ENCODE measurements at places on chromosomes 12 and 14.

DNA sequence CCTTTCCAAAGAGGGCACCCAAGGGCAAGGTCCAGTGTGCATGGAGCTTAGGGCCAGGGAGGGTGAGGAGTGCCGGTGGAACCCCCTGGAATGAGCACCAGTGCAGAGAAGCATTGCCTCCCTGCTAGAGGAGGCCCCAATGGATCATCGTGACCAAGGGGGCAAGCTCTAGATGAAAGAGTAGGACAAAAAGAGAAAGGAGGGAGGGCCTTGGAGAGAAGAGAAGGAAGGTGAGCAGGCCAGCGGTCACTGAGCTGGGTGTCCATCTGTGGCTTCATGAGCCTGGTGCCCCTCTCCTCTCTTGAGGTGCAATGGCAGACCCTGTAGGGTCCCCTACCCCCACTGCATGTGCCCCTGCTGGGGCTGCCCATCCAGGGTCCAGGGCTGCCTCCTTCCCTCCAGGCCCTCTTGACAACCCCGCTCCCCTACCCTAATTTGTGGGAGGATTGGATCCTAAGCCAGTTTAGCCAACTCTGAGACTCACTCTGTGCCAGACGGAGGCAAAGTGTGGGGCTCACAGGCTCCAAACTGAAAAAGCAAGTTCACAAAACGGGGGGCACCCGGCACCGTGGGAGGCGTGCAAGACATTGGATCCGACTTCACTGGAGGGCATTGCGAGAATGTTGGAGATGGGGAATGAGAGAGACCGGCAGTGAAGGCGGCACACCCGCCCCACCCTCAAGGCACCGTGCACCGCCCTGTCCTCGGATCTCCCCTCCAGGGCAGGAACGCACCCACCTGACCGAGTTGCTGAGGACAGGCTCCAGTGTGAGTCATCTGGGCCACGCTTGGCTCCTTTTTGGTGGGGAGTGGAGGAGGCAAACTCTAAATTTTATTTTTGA, 207.5 kb downstream of the KIF26A start:
- no peak for DNase-seq

DNA sequence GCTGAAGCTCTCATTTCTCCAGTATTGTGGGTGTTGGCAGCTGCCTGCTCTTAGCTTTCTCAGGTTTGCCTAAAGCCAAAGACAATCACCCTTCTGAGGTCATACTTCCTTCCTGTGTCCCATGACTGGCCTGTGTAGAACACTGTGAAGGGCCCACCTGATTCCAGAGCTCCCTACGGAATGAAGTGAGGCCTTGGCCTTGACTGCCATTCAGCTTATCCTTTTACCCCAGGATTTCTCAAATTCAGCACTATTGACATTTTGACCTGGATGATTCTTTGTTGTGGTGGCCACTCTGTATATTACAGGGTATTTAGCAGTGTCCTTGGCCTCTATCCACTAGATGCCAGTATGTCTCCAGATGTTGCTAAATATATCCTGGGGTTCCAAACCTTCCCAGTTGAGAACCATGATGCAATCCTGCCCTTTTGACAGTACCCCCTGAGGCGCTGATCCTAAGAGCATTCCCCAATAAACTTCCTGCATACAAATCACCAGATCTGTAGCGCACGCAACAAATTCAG, 112.3 kb upstream of the KRR1 start:
- DNase-seq = peak; percentile 3

- no peak for DNase-seq
These were observed 9.9 kb downstream of the DIP2B start for GRCh38 chr12:50514526-50515276.

DNA sequence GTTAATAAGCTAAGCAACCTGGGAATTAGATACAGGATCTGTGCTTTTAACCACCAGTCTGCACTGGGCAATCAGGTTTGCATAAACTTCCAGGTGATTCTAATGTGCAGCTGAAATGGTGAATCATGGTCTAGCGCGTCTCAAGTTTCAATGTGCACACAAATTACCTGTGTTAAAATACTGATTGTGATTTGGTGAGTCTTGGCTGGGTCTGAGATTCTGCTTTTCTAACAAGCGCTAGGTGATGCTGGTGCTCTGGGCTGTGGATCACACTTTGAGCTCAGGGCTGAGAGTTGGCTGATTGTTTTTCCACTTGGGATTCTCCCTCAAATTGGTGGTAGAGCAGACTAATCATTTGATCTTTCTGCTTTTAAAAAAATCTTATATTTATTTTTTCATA, 124.8 kb downstream of the C12orf75 start:
- no peak for DNase-seq

- DNase-seq = no peak
These were observed 123.9 kb downstream of the BRMS1L start for GRCh38 chr14:35949920-35950513.

- DNase-seq = no peak
These were observed 395.0 kb downstream of the FOXG1 start for GRCh38 chr14:29161593-29161992.

DNA sequence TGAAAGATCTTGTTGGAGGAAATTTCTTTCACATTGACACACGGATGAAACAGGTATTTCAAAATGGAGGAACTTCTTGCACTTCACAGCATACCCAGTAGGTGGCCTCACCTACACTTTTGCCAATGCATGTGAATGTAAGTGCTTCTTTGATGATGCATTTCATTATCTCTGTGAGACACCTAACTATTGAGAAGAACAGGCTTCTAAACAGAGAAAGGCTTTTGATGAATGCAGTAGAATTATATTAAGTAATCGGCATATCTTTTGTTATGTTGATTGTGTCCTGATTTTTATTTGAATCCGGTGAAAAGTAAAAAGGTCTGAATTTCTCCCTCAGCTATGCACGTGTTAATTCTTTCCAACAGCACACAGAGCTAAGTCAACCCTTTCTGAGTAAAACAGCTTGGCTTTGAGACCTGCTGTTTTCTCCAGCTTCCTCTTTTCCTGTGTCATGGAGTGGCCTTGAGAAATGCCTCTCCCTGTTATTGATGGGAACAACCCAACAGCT, 399.0 kb downstream of the NAV3 start:
- peak; percentile 18 for DNase-seq

- no peak for DNase-seq
These were observed 9.8 kb upstream of the C12orf42 start for GRCh38 chr12:103505371-103506236.

- DNase-seq = peak; percentile 14
These were observed 200.3 kb upstream of the CAND1 start for GRCh38 chr12:67068761-67069450.

DNA sequence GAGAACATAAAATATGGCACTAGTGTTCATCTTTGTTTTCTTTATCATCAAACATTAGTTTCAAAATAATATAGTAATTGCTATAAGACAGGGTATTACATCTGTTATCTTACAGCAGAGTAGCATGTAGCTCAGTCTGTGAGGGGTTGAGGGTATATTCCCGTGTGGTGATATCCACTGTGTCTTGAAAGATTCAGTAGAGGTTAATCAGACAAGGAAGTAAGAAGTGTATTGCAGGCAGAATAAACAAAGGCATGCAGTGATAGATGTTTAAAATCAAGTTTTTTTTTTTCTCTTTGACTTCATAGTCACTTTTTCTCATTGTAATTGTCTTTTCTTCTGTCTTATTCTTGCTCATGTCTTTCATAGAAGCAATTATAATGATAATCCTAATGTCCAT, 48.3 kb downstream of the METTL25 start:
- no peak for DNase-seq

DNA sequence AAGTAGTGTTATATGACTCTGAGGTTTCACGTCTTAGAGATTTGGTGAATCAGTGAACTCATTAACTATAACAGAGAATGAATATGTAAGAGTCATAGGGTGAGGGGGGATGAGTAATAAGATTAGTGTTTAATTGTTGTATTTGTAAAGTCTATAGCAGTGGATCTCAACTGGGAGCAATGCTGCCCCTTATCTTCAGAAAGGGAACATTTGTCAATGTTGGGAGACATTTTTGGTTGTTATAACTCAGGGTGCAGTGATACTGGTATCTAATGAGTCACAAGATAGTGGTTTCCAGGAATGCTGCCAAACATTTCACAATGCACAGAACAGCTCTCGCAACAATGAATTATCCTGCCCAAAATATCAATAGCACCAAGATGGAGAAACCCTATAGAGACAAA, 1193.7 kb downstream of the GALC start:
- DNase-seq = peak; percentile 8

DNA sequence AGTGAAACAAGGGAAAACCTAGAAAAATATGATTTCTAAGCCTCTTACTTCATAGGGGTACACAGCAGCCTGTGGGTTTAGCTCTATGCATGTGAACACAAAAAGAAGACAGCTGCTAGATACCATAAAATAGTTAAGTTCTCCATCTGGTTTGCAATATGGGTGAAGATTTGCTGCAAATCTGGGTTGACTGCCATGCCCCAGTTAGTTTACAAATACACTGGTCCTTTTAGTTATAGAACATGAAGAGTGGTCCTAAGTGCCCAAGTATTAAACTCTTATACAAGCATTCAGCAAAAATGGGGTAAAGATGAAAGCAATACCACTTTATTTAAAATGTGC, 176.1 kb downstream of the AEBP2 start:
- no peak for DNase-seq

- no peak for DNase-seq
These were observed 973 bp downstream of the P2RX2 start for GRCh38 chr12:132619386-132620112.

GRCh38 chr14:74649673-74650072, 37.6 kb upstream of the LTBP2 start:
- DNase-seq = no peak

DNA sequence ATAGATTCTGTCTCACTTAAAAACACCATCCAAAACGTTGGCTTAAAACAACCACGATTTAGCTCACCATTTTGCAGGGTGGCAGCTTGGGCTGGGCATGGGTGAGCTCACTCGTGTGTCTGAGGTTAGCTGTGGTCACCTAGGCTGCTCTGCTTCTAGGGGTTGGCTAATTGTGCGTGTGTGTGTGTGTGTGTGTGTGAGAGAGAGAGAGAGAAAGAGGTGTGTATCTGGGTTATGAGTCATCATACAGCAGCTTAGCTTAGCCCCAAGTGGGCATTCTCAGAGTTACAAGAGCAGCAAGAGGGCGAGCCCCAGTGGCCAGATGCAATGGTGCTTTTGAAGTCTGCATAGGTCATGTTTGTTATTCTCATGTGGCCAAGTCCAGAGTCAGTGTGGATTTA, 6.0 kb downstream of the FBXW8 start:
- no peak for DNase-seq

GRCh38 chr14:71532344-71532743, 399.9 kb upstream of the RGS6 start:
- DNase-seq = no peak

DNA sequence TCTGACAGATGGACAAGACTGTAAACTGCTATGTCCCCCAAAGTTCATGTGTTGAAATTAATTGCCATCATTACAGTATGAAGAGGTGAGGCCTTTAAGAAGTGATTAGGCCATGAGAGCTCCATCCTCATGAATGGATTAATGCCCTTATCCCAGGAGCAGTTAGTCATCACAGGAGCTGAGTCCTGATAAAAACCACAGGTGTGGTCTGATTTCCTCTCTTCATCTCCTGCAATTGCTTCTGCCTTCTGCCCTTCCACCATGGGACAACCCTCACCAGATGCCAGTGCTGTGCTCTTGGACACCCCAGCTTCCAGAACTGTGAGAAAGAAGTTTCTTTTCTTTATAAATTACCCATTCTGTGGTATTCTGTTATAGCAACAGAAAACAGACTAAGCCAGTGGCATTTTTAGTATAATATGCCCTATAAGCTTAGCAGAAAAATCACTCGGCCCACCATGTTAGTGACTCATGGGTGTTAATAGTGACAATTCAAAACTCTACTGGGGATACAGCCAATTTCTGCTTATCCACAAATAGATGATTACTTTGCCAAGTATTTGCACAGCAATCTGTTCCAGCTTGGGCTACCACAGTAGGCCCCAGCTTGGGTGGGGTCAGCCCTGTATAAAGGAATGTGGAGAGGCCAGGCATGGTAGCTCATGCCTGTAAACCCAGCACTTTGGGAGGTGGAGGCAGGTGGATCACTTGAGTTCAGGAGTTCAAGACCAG, 129.0 kb upstream of the BCL2L14 start:
- no peak for DNase-seq

- no peak for DNase-seq
These were observed 355.4 kb upstream of the FAR2 start for GRCh38 chr12:28793581-28794151.

Data from inflammatory macrophage treated with lipopolysaccharide for 1 hour (primary cell).